Left colon (tissue), 2 donors: ENCODE measurements at places on chromosomes 5 and 9. TPM values are rescaled to one million over a fixed set of nuclear protein-coding genes. Genes with fewer than 3 reads are reported as not detected.

GRCh38 chr5:157820593-157821252 is 38.2 kb downstream of the CLINT1 start:
- DNase-seq = no peak

DNA sequence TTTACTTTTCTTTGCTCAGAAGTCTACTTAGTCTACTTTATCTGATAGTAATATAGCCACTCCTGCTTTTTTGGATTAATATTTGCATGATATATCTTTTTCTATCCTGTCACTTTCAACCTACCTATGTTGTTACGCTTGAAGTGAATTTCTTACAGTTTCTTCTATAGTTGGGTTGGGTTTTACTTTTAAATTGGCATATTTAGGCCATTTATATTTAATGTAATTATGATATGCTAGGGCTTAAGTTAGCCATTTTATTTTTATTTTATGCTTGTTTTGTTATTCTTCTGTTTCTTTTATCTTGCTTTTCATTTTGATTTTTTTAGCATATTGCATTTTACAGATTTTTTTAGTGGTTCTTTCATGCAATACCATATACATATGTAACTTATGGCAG is 164.7 kb downstream of the AOPEP start:
- no peak for DNase-seq

DNA sequence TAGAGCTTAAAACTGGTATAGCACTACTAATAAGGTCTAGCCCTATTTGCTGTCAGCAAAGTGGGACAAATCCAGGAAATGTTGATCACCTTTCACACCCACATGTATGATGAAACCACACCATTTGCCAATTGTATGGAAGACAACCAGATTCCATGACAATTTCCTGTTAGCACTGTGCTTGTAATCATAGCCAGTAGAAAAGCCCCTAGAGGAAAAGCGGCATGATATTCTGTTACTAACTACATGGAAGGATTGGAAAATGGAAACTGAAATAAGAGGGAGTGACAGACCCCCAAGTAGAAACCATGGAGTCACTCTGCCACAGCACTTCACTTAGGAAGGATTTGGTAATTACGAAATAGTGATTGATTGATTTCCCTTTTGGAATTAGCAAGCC is 923 bp downstream of the SPATA6L start:
- DNase-seq = no peak

GRCh38 chr9:12849486-12850003 is 74.7 kb downstream of the LURAP1L start:
- no peak for DNase-seq

DNA sequence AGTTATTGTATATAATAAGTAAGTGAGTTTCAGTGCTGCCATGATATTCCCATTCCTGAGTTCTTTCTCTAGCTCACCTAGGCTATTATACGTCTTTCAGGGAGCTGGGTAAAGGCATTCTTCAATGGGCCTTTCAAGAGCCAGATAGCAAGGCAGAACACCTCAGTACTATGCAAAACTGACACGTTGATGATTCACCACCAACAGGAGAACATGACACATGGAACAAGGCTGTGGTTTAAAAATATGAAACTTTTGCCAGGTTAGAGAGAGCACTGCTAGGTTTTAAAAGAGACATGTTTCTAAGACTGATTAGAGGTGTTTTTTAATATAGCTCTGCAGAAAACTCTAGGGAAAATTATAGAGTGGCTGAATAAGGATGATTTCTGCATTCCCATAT is 95.9 kb downstream of the UGCG start:
- DNase-seq = no peak

GRCh38 chr9:113493203-113493520 is 29.6 kb downstream of the RGS3 start:
- DNase-seq = no peak

DNA sequence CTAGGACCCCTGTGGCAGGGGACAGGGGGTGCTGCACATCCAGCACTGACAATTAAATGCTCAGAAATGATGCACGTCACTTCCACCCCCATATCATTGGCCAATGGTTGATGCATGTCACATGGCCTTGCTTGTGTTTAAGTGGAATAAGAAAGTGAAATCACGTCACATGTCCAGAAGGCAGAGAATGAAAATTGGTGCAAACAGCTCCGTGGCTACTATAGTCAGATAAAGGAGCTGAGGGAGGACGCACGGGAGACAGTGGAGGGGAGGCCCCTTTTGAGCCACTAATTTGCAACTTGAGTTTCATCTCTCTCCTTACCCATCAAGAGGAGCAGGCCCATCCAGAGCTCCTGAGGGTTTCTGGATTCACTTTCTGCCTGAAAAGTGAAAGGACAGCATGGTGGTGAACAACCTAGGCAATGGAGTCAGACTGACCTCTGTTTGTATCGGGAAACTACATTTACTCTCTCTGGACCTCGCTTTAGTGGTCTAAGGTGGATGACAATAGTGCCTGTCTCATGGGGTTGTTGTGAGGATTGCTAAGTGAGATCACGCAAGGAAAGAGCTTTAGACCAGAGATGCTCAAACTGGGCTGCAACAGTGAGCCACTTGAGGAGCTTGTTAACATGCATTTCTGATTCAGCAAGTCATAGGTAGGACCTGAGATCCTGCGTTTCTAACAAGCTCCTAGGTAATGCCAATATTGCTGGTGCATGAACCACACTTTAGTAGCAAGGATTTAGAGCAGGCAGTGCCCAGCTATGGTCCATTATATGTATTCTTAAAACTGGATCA is 133.9 kb upstream of the ADRA1B start:
- DNase-seq = no peak

GRCh38 chr9:34592895-34593601 is 3.5 kb upstream of the CNTFR start:
- peak; percentile 39 for DNase-seq

- no peak for DNase-seq
Observed at GRCh38 chr9:100515578-100516494, 42.9 kb downstream of the TMEFF1 start.

DNA sequence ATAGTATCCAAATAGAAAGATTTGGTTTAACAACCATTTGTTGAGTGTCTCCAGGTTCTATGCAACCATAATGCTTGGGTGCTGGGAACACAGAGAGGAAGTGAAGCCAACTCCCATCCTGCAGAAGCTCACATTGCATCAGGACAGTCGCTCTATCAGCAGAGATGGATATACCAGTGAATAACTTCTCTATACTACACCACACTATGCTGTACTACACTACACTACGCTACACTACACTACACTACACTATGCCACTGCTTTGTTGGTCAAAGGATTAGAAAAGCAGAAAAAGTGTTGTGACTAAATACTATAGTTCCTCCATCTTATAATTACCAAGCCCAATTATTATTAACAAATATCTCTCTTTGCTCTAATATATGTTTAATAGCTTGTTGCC is 89.2 kb upstream of the PRRC1 start:
- no peak for DNase-seq

The SEMA6A gene
- total RNA-seq = 103 TPM

The SPATA31E1 gene
- not detected for total RNA-seq

The PALM2AKAP2 gene
- total RNA-seq = 0.98 TPM

The SPINK13 gene
- total RNA-seq = not detected
